Right atrium auricular region (tissue), 2 donors: ENCODE measurements at places on chromosomes 12 and 14. TPM values are rescaled to one million over a fixed set of nuclear protein-coding genes. Genes with fewer than 3 reads are reported as not detected.

DNA sequence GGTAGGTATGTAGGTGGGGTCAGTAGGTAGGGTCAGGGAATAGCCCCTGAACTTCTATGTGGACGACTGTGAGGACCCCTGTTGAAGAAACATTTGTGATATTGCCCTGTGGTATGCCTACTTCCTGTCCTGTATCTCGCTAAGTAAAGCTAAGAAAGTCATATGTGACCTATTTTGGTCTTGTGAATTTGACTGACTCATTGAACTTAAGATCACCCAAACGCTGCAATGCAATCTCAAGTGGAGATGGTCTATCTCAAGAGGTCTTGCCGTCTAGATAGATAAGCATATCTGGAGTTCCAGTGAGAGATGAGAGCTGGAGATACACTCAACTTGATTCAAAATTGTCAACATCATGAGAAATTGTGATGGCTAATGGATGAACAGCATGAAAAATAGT lies 73.8 kb downstream of the TRAFD1 start:
- H3K27ac ChIP-seq = no peak overlapping the region
- H3K36me3 ChIP-seq = peaks cover 50% of the 10 kb centered on the region
- H3K27me3 ChIP-seq = no peaks in the 10 kb centered on the region
- no peak overlapping the region for H3K4me3 ChIP-seq
- DNase-seq = no peak
- no peaks in the 10 kb centered on the region for H3K4me1 ChIP-seq

DNA sequence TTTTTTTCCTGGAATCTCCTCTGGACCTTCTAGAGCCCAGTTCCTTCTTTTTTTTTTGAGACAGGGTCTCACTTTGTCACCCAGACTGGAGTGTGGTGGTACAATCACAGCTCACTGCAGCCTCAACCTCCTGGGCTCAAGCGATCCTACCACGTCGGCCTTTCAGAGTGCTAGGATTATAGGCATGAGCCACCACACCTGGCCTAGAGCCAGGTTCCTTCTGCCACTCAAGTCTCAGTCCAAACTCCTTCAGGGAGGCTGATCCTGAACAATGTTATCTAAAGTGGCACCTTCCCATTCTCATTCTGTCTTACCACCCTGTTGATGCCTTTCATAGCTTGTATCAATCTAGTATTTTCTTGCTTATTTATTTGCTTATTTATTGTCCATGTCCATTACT lies 22.3 kb upstream of the ELK3 start:
- H3K27me3 ChIP-seq = no peaks in the 10 kb centered on the region
- no peak for DNase-seq
- H3K36me3 ChIP-seq = no peaks in the 10 kb centered on the region
- no peak overlapping the region for H3K4me3 ChIP-seq
- no peak overlapping the region for H3K27ac ChIP-seq

DNA sequence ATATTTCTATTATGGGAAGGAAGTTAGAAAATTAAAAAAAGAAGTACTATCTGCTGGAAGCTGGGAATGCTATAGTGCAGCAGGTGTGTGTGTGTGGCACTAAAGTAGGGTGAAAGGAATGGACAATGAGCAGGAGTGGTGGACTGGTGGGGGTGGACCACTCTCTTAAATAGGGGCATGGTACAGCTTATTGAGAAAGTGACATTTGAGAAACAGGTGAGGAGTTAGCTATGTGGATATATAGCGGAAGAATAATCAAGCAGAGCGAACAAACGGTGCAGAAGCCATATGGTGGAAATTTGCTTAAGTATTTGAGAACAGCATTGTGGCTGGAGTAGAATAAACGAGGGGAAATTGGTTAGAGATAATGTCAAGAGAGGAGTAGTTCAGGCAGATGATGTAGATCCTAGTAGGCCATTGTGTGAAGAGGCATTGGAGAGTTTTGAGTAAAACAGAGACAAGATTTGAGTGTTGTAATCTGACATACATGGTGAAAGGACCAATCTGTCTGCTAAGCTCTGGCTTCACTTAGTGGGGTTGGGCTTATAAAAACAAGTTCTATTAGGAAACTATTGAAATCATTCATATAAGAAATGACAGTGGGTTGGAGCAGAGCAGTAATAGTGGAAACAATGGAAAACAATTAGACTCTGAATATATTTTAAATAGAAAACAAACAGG lies 149.2 kb upstream of the SYT10 start:
- H3K27me3 ChIP-seq = no peaks in the 10 kb centered on the region
- H3K36me3 ChIP-seq = no peaks in the 10 kb centered on the region
- H3K4me3 ChIP-seq = no peak overlapping the region
- H3K27ac ChIP-seq = no peak overlapping the region
- no peaks in the 10 kb centered on the region for H3K4me1 ChIP-seq

DNA sequence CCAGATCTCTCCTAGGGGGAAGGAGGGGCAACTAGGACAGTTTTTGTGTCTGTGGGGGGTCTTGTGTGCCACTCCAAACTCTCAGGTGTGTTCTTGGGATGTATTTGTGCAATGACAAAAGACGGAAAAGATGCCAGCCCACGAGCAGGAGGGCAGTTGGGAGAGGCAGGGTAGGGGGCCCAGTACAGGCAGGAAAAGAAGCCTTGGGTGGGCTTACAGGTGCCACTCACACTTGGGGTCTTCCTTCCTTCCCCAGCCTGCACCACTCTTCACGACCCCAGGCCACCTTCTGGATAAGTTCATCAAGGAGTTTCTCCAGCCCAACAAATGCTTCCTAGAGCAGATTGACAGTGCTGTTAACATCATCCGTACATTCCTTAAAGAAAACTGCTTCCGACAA lies 24.4 kb downstream of the OAS2 start:
- H3K4me1 ChIP-seq = no peaks in the 10 kb centered on the region
- H3K27me3 ChIP-seq = no peaks in the 10 kb centered on the region
- no peak overlapping the region for H3K4me3 ChIP-seq
- DNase-seq = no peak

Gene AKAP6
- 117 TPM for total RNA-seq
